Activated naive CD4-positive, alpha-beta T cell (primary cell): ENCODE measurements at places on chromosomes 12 and 14.

DNA sequence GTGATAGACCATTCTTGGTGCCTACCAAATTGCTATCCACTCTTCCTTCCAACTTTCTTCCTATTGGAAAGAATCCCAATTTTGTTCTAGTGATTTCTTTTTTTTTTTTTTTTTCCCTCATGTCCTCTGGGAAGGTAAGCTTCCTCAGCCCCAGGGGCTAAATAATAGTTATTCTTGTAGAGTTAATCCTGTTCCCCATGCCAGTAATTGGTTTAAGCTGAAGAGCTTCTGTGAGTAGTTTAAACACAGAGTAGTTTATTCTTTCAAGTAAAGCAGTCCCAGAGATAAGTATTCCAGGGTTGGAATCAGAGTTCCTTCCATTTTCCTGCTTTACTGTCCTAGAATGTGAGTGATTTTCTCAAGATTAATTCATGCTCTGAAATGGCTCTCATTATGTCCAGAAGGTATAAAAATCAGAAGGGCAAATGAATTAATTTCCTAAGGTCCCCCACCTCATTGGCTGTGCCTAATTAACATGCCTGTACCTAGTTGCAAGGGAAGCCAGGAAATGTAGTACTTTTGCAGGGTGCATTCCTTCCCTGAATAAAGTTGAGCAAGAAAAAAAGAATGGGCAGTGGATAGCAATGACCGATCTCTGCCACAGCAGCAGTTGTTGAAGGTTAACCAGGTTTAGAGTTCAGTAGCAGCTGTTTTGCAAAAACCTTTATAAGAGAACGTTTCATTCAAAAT lies 97.8 kb downstream of the PLEKHA5 start:
- DNase-seq: no peak

DNA sequence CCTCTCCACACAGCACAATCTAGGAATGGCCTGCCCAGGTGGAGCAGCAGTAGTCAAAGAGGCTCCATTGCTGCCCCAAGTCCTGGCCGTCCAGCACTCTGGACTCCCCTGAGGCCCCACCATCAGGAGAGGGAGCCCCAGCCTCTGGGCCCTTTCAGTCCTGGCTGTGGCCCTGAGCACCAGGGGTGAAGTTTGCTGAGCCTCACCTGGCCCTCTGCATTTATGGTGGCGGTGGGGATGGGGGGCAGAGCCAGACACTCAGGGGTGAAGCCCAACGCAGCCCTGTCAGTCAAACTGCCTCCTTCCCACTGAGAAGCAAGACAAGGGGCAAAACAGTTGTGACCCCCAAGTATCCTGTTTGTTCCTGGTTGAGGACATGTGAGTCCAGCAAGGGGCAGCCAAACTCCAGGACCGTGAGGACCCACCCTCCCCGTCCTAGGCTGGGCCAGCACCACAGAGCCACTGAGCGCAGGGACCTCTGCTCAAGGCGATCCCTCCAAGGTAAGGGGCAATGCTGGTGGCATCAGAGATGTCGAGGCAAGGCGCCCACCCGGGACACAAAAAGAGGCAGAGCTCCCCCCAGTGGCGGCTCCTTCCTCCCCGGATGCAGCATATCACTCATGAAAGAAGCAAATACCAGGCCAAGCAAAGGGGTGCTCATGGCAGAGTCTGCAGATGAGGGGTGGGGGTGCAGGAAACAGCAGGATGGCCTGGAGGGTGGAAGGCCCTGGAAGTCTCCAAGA lies 4.8 kb upstream of the AMN start:
- DNase-seq: peak; percentile 22

DNA sequence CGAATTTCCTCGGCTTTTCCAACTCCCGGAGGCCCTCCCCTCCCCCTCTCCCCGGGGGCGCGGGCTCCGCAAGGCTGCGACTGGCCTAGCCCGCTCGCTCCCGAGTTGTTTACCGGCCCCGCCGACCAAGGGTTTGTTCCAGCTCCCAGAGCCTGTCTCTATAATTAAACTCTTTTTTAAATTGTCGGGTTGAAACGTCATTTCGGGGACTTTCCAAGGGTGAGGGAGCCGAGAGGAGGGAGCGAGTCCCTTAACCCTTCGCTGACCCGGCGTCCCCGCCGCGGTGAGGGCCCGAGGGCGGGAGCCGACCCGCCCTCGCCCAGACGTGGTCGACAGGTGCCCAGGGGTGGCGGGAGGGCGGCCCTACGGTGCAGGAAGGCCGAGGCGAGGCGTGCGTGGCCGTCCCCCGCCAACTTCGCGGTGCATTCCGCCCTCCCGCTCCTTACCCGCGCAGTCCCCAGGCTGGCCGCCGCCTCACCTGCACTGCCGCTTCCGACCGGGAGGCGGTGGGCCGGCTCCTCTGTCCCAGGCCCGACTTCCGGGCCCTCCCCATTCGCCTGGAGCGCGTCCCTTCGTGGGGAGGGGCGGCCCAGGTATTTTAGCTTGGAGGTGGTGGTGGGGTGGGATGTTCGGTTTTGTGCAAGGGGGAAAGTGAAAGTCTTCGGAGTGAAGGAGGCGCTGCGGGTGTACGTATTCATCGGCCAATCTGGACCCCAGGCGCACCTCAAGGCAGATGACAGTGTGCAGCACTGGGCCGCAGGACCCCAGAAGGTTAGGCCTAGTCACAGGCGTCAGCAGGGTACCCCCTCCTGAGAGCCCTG lies 2.9 kb upstream of the ZFP36L1 start:
- DNase-seq: peak; percentile 62

GRCh38 chr12:52523824-52524223 lies 3.6 kb upstream of the KRT5 start:
- DNase-seq: no peak
